ENCODE measurements at places on chromosomes 7 and 10.

GRCh38 chr7:12351843-12352242 lies 51.8 kb downstream of the VWDE start:
- no peak for DNase-seq

DNA sequence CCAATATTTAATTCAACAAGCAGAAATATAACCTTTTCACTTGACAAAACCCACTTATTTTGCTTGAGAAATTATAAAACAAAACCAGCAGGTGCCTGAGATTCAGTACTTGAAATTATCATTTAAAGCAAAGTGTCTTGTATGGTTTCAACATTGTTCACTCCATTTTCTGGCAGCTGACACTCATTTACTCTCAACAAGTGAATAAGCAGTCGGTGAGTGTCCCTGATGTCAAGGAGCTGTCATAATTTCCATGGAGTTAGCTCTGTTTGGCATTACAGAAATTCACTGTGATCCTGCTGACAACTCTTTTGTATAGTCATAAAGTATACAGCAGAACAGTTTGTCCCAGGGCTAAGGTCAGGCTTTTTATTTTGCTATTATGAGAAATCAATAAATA lies 490.0 kb downstream of the CNTNAP2 start:
- DNase-seq: no peak

DNA sequence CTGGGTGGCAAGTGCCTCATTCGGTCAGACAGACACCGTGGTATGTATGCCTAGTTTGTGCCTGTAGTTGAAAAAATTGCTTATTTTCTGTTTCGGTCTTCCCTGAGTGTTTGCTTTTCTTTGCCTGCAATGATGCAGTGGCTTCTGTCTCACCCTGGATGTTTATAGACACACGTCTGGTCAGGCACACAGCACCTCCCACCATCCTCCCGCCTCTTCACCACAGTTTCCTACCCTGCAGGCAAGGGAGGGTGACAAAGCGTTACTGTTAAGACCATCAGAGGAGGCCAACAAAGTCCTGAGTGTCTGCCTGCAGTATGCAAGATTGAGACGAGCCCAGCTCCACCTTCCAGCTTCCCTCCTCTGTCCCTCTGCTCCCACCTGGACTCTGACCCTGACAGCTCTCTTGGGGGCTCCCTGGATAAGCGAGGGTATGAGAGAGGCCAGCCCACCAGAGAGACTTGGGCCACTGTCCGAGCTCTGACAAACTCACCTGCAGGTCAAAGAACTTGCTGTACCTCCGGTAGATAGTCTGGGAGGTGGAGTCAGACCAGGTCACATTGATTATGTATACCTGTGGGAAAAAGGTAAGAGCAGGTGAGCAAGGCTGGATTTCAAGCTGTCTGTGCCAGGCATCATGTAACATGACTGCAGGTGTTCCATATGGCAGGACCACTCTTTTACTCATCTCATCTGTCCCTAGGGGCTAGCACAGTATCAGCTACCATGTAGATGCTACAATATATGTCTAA lies 54.4 kb downstream of the SH3PXD2A start:
- DNase-seq: no peak

GRCh38 chr10:31708474-31708873 lies 220.2 kb downstream of the ARHGAP12 start:
- DNase-seq: no peak

DNA sequence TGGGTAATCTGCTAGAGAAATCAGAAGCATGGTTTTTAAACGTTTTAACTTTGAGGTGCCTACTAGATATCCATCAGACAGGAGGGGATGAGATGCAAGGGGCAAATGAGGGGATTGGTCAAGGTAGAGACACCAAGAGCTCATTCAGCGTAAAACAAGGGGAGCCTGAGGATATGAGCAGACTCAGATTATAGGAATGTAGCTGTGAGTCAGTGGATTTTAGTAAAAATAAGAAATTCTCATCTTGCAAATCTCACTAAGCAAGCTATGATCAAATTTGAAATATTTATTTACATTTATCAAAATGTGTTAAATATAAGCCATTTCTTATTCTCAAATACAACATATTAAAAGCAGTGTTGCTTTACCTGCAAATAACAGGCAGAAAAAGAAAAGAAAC lies 21.4 kb upstream of the TFEC start:
- no peak for DNase-seq

DNA sequence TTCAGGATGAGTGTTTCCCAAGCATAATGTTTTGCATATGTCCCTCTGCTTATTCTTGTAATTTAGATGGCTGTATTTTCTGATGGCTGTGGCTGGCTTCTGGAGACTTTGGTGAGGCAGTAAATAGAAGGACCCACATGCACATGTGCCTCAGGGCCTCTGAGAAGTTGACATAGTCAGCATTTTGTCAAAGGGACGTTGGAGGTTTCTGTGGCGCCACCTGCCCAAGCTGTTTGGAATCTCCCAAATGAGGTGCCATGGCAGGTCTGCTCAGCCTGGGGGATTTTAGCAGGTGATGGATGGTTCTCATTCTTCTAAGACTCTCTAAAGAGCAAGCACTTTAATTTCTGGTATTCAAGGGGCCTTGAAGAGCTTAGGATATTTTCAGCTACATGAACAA lies 29.8 kb downstream of the C10orf120 start:
- DNase-seq: no peak

GRCh38 chr10:97325754-97326153 lies 6.7 kb downstream of the FRAT1 start:
- no peak for DNase-seq

DNA sequence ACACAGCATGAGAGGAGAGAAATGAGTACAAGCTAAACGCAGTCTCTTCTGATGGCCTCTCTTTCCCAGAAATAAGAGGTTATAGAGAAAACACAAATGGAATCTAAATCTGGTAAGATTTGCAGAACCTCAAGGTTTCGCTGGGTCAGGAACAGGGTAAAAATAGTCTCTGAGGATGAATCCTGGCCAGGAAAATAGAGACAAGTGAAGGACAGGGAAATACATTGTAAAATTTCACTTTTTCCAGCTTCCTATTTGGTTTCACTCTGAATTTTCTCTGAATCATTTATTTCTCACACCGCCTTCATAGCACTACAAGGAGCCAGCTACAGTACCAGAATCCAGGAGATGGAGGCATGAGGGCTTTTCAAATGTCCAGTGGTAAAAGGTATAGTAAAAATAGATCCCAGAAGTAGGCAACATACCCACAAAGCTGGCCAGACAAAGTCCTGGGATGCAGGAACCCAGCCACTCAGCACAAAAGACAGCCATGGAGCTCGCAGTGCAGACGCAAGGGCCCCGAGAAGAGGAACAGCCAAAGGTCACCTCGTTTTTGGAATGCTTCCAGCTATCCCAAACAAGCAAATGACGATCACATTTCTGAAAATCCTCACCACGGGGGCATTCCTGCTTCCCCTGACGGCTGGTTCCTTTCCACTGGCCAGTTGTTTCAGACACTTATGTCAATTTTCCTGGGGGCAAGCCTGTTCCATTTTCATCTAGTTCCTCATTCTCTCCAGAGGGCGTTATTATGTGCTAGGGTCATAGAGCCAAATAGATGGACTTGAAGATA lies 21.5 kb upstream of the IKZF1 start:
- DNase-seq: no peak

DNA sequence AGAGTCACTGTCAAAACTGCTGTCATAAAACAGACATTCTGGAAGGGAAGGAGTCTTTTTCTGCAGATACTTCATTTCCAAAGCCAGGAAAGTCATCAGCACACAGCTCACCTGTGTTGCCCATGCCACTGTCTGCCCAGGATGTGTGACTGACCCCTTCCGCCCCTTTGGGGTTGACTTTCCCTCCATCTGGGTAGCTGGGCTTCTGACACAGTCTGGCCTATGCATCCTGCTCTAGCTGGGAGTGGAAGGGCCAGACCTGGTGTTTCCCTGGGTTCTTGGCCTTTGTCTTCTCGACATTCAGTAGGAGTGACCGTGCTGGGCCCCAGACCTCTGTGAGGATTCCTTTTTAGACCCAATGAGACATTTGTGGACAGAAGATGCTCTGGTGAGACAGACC lies 378.9 kb upstream of the NUPR2 start:
- no peak for DNase-seq

DNA sequence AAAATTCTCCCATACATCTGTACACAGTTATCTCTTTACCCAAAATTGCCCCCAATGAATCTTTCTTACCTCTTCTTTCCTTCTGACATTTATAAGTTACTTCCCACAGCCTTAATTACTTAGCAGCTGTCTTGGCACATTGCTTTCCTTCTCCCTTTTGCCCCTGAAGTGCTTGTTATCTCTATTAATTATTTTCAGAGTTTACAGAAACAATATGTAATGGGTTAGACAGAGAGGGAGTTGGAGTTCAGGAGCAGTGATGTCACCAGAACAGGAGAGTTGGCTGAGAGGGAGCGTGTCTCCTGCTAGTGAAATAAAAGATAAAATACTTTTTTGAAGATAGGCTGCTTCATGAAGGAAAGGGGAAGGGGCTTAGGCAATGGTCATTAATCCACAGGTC lies 57.4 kb downstream of the ITGB8 start:
- no peak for DNase-seq

GRCh38 chr10:11869219-11869618 lies 46.1 kb downstream of the PROSER2 start:
- no peak for DNase-seq

- peak; percentile 84 for DNase-seq
Observed at GRCh38 chr7:144127714-144128334, 4.8 kb downstream of the OR2A14 start.

DNA sequence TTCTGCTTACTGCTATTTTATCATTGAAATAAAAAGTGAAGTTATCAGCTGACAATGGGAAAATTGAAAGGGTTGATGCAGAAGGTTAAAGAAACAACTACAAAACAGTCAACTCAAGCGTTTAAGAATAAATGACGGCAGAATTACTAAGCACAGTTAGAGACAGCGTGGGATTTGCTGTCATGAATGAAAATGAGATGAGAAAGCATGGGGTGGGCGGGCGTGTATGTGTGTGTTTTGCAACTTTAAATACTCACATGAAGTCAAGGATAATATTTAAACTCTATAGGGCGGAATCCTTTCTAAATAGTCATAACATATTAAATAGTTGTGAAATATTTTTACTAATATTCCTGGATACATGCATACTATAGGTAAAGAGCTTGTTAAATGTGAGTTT lies 450.8 kb downstream of the ETV1 start:
- no peak for DNase-seq

DNA sequence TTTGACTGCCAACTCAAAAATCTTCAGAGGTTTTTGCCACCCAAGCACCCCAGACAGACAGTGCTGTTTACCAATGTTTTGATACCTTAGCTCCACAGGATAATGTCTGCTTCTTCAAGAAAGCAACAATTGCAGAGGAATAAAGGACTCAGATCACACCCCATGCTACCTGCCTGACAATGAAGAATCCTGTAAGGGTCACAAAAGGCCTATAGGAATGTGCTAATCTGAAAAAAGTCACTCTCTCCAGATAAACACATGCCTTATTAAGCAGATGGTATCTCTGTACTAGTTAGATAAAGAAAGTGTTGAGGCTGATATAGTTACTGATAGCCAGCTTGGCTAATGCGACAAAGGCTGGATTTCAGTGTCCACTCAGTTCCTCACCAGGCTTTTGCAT lies 1076.7 kb upstream of the SORCS1 start:
- DNase-seq: no peak

DNA sequence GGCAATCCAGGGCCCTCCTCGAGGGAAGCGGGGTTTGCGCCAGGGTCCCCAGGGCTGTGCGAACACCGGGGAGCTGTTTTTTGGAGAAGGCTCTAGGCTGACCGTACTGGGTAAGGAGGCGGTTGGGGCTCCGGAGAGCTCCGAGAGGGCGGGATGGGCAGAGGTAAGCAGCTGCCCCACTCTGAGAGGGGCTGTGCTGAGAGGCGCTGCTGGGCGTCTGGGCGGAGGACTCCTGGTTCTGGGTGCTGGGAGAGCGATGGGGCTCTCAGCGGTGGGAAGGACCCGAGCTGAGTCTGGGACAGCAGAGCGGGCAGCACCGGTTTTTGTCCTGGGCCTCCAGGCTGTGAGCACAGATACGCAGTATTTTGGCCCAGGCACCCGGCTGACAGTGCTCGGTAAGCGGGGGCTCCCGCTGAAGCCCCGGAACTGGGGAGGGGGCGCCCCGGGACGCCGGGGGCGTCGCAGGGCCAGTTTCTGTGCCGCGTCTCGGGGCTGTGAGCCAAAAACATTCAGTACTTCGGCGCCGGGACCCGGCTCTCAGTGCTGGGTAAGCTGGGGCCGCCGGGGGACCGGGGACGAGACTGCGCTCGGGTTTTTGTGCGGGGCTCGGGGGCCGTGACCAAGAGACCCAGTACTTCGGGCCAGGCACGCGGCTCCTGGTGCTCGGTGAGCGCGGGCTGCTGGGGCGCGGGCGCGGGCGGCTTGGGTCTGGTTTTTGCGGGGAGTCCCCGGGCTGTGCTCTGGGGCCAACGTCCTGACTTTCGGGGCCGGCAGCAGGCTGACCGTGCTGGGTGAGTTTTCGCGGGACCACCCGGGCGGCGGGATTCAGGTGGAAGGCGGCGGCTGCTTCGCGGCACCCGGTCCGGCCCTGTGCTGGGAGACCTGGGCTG lies 26.0 kb downstream of the PRSS2 start:
- no peak for DNase-seq

DNA sequence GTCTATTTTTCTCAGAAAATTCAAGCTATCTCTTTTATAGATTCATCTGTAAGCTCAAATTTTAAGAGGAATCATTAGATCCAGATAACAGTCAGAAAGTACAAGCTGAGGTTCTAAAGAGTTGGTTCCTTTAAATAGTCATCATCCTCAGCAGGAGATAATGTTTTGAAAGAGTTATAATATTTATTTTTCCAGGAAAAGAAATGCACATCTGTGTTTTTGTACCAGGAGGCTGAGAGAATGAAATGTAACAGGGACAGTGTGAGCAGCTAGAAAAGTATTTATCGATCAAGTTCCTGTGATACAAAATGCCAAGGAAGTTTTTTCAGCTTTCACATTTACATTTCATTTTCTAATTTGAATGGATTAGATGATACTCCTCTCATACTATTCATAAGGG lies 120.2 kb upstream of the LRRTM3 start:
- DNase-seq: no peak

GRCh38 chr7:131327049-131327625 lies 539 bp upstream of the MKLN1 start:
- DNase-seq: no peak

DNA sequence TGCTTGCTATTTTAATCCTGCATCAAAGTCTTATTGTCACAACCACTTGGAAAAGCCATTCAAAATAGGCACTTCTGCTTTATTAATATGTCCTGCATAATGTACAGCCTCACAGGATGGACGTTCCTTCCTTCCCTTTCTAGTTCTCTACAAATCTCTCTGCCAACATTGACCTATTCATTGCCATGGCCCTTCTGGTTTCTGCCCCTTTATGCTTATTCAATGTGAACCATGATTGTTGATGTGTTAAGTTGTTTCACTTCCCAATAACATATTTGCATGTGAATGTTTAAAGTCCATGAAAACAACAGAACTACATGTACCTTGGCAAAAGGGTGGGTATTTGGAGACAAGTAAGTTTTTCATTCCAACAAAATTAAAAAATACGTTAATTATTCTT lies 45.7 kb downstream of the COL28A1 start:
- no peak for DNase-seq

DNA sequence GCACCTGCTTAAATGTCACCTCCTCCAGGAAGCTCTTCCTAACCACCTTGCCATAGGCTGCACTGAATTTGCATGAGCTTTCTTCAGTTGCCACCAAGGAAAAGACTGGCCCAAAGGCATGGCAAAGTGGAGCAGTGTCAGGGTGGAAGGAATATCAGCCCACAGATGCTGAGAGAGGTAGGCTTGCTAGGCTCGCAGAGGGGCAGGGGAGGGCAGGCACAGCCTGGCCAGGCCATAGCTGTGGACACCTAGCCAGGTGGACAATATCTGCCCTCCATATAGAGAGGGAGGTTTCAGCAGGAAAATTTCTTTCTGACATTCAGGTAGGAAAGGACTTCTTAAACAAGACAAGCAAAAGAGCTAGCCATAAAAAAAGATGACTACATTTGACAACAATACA lies 166.3 kb downstream of the GRID1 start:
- DNase-seq: no peak

Data from right hindlimb (tissue), 1 donor.